ENCODE measurements at places on chromosomes 13 and 19. TPM values are rescaled to one million over a fixed set of nuclear protein-coding genes. Genes with fewer than 3 reads are reported as not detected.

The ICAM4 gene
- 5.8 TPM for total RNA-seq

The ONECUT3 gene
- total RNA-seq: under 0.01 TPM

The SHC2 gene
- 3.3 TPM for total RNA-seq

The ARHGAP45 gene
- 4.6 TPM for total RNA-seq

Measured in nasal cavity respiratory epithelium epithelial cell of viscerocranial mucosa (primary cell).